Activated naive CD4-positive, alpha-beta T cell (primary cell): ENCODE measurements at places on chromosomes 16 and 17.

GRCh38 chr16:68806422-68806821 is 36.9 kb upstream of the TANGO6 start:
- DNase-seq, result no peak

GRCh38 chr16:177394-177822 is 928 bp downstream of the HBA1 start:
- DNase-seq, result no peak

DNA sequence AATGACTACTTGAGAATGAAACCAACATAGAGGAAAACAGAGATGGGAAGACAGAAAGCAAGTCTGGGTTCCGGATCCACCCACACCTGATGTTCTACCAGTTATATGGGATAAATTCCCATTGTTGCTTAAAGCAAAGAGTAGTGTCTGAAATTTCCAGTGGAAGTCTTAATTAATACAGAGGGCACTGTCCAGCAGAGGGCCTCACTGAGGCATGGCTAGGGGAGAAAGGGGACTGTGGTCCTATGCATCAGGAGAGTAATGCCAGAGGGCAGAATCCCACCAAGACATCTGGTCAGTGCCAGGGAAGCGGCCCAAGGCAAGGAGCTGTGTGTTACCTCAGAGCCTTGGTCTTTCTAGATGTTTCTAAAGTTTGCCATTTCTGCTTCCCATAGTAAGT is 7.5 kb upstream of the UMOD start:
- no peak for DNase-seq

GRCh38 chr17:17959520-17960361 is 12.5 kb downstream of the TOM1L2 start:
- DNase-seq, result no peak

DNA sequence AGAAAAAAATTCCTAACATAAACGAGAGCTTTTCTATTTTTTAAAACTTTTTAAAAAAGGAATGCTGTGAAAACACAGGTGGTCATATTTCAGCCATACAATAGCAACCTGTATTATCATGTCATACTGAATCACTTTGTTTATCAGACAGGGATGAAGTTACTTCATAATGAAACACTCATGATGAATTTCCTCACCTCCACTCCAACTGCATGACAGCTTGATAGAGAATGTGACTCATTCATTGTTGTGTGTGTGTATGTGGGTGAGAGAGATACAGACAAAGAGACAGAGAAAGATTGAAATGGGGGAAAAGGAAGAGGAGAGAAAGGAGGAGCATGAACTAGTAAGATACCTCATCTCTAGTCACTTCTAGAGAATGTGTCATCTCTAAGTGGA is 109.0 kb downstream of the SYCE1L start:
- no peak for DNase-seq

DNA sequence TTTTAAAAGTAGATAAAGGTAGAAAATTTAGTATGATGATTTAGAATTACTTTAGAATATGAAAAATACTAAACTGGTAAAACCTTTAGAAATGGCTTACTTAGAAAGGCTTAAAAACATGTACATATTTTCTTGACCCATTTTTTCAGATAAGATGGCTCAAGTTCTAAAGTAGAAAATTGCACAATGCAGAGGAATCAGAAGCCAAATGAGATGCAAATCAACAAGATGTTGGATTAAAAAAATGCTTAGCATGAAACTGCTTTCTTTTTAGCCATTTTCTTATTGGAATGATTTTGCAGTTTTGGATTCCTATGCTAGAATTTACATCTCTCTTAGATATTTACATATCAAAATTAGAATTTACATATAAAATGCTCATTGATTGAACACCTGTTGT is 1.5 kb upstream of the KRTAP3-1 start:
- no peak for DNase-seq

DNA sequence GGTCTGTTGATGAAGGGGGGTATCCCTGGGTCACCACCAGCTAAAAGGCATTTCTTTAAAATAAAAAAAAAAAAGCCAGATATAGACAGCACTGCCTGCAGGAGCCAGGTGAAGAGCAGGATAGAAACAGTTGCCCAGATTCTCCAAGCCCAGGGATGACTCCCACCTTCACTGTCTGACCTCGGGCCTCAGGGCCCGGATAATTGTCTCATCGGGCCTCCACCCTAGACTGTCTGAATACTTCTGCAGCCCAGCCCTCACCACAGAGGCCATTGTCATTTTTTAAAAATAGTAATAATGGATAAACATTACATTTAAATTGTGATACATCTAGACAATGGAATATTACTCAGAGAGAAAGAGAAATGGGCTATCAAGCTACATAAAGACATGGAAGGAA is 92.8 kb upstream of the TNRC6C start:
- no peak for DNase-seq
